ENCODE measurements at places on chromosomes 16 and 17.

- no peak for DNase-seq
These were observed 246.7 kb downstream of the HS3ST3A1 start for GRCh38 chr17:13355054-13355453.

GRCh38 chr17:8142158-8142886 lies 9.9 kb downstream of the PER1 start:
- DNase-seq = no peak

GRCh38 chr17:19534562-19535149 lies 1.0 kb downstream of the SLC47A1 start:
- DNase-seq = no peak

DNA sequence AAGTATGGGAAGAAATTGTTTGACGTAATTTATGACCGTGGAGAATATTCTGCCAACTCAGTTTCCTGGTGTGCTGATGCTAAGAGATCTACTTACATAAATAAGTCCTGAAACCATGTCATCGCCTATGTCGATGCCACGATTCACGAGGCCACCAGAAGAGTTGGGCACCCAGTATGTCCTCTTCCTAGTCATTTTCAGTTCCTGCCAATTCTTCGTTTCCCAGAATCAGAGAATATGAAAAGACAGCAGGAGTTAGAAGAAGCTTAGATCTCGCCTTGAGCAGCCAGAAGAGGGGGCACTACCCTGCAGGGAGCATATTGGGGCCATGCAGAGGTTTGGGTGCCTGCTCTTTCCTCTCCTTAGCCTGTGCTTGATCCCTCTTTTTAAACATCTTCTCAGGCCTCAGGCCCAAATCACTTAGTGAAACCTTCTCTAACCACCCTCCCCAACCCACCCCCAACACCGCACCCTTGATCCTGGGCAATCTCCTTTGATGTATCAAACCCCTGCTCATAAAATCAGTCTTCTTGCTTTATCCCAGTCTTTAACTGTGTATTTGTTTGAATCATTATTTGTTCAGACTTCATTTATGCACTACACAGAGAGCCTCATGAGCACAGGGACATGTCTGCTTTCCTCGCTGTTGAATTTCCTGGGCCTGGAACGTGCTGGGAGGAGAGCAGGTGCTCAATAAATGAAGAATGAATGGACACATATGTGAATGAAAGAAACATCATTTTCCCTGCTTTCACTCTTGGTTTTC lies 12.2 kb upstream of the LONP2 start:
- peak; percentile 11 for DNase-seq

DNA sequence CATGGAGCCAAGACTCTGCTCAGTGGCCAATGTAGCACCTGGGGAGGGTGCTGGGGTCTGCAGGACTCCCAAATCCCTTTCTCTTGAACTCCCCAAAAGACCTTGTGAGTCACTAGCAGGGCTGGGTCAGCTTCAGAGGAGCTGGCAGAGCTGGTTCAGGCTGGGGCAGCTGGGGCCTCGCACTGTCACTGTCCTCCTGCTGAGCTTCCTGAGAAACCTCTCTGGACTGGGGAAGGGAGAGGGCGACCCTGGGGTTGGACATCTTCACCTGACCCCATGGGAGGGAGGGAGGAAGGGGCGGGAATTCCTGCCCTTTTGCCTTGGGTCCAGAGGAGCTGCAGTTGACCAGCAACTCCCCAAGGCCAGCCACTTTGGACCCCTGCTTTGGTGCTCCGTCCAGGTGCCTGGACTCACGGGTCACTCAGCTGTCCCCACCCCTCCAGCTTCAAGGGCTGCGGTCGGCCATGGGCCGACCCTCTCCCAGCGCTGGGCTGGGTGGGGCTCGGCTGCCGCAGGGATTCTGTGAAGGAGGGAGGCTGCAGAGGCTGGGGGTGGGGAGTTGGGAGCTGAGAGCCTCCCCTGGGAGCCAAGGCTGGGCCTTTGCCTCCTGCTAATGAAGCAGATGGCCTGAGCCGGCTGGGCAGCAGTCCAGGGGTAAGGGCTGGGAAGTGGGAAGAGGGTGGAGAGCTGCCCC lies 9.2 kb downstream of the FMNL1 start:
- DNase-seq = no peak

- no peak for DNase-seq
These were observed 42.8 kb downstream of the PKD1 start for GRCh38 chr16:2092866-2093265.

GRCh38 chr17:4040784-4041183 lies 76.5 kb upstream of the ATP2A3 start:
- DNase-seq = no peak

GRCh38 chr16:14110728-14111251 lies 39.7 kb downstream of the MRTFB start:
- DNase-seq = no peak

DNA sequence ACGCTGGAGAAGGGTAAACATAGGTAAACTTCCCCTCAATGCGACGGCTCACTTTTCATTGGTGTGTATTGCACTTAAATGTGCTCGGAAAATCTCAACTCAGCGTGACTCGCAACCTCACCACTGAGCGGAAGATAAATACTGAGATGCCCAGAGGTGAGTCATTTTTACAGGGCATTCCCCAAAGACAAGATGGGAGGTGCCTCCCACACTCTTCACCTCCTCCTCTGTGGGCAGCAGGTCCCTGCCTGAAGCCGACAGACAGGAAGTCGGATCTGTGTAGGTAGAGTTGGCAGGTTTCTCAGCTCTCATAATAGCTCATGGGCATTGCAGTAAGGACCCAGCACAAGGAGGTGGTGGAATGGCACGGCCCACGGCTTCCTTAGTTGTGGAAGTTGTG lies 274.6 kb upstream of the HSBP1 start:
- DNase-seq = no peak

DNA sequence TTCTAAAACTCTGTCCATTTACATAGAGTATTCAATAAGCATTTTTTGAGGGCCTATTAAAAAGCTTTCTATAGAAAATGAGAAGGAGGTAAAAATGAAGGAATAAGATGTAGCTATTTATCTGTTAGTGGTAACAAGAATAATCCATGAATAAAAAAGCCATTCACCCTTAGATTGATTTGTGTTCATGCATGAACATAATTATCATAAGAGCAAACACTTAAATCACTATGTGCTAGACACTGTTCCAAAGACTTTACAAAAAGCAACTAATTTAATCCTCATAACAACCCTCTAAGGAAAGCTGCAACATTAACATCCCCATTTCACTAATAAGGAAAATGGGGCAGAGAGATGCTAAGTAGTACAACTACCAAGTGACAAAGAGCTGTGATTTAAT lies 6.6 kb downstream of the CCDC47 start:
- DNase-seq = no peak

GRCh38 chr16:892536-893255 lies 78.1 kb downstream of the LMF1 start:
- DNase-seq = no peak

GRCh38 chr16:65111306-65111705 lies 10.6 kb downstream of the CDH11 start:
- DNase-seq = no peak

DNA sequence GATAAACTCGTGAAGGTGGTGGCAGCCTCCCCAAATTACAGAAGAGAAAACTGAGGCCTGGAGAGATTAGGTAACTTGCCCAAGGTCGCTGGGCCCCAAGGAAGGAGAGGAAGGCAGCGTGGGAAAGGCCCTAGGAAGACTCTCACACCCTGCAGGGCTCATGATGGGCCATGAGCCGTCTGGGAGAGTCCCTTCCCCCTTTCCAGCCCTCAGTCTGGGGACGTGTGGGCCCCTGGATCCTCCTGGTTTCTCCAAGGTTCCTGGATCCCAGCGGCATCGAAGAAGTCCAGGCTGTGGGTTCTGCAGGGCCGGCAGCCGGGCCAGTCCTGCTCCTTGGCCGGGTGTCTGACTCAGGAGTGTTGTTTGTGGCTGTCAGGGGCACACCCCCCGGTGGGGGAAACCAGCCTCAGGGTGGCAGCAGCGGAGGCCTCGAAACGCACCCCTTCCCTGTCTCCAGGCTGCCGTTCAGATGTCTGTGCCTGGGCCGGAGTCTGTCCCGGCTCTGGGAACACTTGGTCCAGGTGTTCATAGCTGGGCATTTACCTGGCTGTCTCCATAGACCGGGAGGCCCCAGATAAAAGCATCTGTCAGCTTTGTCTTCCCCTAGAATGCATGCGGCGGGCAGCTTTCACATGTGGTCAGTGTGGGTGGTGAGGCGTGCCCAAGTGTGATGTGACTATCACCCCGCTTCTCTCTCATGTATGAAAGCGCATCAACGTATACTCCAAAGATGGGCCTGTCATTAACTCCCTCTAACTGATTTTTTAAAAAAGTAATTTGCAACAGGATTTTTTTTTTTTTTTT lies 3.7 kb upstream of the RAP1GAP2 start:
- no peak for DNase-seq

- DNase-seq = no peak
These were observed 15.4 kb downstream of the CIBAR2 start for GRCh38 chr16:85096921-85097320.

GRCh38 chr17:81844887-81845286 lies 10.0 kb upstream of the PPP1R27 start:
- no peak for DNase-seq

DNA sequence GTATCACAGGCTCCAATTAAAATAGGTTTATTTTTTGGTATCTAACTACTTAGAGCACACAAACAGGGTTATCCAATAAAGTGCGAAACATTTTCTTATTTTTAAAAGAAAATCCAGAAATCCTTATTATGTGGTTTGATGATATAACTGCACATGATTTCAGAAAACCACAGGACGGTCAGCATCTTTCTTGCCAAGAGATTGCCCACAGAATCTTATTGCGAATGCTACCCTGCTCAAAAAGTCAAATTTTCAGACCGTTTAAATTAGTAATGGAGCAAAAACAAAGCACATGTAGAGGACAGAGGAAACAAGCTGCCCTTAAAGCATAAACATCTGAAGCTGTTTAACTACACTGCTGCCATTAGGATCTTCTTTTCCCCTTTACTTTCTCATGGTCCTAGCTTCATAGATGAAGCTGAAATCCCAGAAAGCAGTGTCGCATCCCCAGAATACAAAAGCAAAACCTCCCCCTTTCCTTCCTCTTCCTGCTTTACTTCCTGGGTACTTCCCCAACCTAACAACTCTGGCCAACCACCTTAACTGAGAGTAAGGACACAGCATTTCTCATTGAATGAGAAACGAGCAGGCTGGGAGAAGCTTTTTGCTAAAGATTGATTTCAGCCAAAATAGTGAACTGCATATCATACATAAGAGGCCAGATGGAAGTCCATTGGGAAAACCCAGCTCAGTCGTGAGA lies 43.7 kb downstream of the CMTM4 start:
- DNase-seq = no peak

DNA sequence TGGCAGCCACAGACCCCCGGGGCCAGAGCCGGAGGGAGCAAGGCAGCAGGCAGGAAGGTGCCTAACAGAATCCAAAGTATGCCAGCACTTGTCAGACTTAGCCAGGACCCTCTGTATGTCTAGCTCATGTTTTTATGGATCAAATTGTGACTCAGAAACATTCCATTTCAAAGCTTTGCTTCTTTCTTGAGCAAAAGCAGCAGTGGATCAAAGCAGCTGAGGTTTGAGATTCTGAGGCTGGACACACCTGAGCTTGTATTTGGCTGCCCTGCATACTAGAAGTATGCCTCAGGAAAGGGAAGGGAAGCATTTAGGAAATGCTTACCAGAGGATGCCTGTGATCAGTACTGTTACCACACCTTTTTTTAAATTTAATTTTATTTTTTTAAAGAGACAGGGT lies 5.7 kb upstream of the MYO1C start:
- no peak for DNase-seq

GRCh38 chr17:76716146-76716838 lies 5.5 kb upstream of the MXRA7 start:
- peak; percentile 89 for DNase-seq

DNA sequence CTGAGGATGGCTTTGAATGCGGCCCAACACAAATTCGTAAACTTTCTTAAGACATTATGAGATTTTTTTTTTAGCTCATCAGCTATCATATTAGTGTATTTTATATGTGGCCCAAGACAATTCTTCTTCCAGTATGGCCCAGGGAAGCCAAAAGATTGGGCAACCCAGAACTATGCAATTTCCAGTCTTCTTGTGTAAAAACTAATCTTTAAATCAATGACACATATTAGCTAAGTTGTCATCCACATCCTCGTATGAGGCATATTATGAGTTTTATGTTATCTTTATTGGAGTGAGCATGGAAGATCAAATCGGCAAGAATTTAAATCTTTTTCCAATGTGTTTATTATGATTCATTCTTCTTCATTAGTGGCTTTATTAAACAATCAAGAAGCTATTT lies 198.6 kb upstream of the HSBP1 start:
- DNase-seq = no peak

- peak; percentile 33 for DNase-seq
These were observed 143.4 kb upstream of the HS3ST2 start for GRCh38 chr16:22670551-22671041.

GRCh38 chr16:11205754-11206581 lies 50.0 kb downstream of the SOCS1 start:
- DNase-seq = no peak

GRCh38 chr17:79433379-79433778 lies 177.5 kb downstream of the RBFOX3 start:
- DNase-seq = no peak

DNA sequence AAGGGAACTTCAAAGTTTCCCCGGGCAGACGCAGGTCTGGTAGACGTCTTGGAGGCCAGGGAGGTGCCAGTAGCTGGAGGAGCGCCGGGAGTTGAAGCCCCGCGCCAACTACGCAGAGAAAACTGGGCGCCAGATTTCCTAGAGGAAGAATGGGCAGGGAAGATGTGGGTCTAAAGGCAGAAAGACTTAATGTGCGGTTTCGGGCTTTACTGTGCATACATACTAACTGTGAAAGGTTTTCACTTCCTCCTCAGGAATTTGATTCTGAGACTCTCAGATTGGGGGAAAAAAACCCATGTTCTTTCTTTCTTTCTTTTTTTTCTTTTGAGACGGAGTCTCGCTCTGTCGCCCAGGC lies 331 bp upstream of the ZNF287 start:
- DNase-seq = no peak

GRCh38 chr17:38550661-38551060 lies 55.1 kb downstream of the SRCIN1 start:
- DNase-seq = no peak

DNA sequence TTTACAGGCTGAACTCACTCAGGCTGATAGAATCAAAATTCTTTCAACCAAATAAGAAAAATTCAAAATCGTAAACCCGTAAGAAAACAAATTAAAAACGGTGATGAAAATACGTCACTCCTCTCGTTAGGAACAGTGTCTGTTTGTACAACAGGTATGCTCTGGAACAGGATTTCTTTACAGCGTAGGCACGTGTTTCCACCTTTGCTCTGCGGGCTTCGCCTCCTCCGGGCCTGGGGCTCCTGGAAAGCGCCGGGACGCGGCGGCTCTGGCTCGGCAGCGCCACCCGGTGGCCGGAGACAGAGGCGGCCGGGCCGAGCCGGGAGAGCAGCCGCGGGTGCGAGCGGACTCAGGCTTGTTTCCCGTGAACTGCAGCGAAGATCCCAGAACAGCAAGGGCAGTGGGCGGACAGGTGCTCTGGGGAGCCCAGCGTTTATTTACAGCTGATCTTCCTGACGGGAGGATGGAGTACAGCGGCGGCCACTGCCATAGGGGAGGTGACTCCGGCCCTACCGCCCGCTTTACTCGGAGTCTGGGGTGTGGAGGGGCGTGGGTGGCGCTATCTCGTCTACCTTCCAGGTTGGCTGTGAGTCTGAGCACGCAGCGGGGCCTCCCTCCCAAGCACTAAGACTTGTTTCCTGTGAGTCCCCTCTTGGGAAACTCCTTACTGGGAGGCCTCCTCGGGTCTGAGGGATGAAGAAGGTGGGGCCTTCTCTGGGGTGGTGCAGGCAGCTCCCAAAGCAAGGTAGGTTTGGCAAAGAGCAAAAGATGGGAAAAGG lies 40.5 kb upstream of the ATP2A3 start:
- DNase-seq = peak; percentile 12

- no peak for DNase-seq
These were observed 115.9 kb downstream of the PITPNC1 start for GRCh38 chr17:67492824-67493517.

- no peak for DNase-seq
These were observed 1.8 kb downstream of the CCL22 start for GRCh38 chr16:57360321-57360935.
